ENCODE measurements at places on chromosomes 4 and X.
A peak's percentile ranks its signal among the peaks of the same experiment; 100 is the strongest.

DNA sequence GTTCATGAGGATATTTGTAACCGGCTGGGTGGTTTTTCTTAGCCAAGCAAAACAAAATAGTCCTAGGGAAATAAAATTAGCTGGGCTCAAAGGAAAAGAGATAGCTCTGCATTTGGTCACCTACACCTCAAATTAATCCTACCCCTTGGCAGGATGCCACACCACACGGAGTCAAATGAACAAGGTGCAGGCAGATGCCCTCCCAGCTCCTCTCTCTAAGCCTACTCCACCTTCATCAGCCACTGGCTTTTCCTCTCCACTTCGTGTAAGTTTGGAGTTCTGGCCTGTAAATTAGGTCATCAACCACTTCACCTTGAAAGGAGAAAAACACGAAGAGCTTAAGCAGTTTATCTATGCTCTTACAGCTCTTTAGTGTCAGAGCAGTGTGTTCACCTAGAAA is 1.4 kb downstream of the DDIT4L start:
- no peak for DNase-seq

- no peak for DNase-seq
Measured at GRCh38 chrX:46770817-46771163, 11.9 kb upstream of the SLC9A7 start.

GRCh38 chrX:103214870-103215424 is at the start of gene BEX4:
Gene BEX4 (plus strand): TSS chrX:103215108. CDS start chrX:103216154, 1,046 bp downstream.
- peak; percentile 60 for DNase-seq

DNA sequence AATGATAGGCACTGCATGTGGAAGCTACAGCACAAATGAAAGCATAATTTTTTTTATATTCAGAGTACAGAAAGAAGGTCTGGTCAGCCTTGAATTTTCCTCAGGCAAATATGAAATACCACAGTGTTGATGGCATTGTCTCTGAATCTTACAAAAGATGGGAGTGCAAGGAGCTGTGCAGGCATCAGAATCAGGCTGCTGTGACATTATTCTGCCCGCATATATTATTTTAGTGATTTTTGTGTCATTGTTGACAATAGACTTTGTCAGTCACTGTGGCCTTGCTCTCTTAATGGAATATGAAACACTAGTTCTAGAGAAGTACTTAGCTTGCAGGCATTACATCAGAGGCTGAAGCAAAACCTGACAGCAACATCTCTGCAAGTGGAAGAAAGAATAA is 42.5 kb downstream of the SYTL5 start:
- DNase-seq: no peak

DNA sequence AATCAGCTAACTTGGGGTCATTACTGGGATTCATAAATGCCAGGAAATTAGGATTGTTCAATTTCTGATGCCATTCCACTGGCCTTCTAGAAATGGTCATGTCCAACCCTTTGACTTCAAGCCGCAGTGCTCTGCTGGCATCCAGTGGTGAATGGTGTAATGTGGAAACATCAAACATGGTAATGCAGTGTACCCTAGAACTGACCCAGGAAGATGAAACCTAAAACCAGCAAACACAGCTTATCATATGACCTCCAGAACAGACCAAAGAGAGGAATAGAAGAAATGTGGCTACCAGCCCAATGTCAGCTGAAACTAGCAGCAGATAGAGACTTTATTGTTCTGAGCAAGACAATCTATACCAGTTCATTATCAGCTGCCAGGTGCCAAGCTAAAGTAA is 13.8 kb downstream of the CXCL13 start:
- no peak for DNase-seq

DNA sequence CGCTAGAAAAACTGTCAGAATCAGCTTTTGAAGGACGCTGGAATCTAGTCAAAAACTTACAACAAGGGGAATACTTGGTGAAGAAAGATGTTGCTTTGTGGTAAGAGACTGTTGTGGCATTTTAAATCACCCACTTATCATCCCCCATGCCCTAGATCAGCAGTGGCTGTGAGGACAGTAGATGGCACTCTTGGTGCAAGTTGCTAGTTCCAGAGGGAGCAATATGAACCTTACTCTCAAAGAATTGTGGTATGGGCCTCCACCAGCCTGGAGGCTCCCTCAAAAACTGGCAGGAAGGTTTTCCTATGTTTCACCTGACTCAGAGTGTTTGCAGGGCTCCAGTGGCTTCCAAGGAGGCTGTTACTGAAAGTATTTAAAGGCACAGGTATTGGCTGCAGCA is 37.7 kb upstream of the SLC16A2 start:
- no peak for DNase-seq

GRCh38 chrX:8663325-8663724 is 68.6 kb downstream of the ANOS1 start:
- DNase-seq: no peak

GRCh38 chr4:80202741-80203553 is 5.6 kb downstream of the PRDM8 start:
- DNase-seq: no peak

- DNase-seq: no peak
Measured at GRCh38 chr4:176436293-176436973, 116.7 kb downstream of the SPCS3 start.

DNA sequence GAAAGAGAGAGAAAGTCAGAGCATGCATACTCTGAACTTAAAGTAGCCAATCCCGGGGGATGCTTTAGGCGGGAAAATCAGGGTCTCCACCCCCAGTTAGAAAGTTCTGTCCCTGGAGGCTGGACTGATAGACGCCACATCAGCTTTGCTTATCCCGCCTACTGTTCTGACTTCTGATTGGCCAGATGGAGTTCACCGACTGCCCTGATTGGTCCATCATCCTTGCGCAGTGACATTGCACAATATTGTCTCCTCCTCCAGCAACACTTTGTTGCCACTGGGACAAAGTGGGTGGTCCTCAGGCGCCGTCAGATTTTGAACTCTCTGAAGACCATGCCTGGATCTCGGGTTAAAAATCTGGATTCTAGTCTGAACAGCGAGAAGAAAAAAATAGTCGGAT is 50.3 kb downstream of the SSX3 start:
- DNase-seq: no peak

GRCh38 chrX:96563646-96564045 is 121.0 kb upstream of the DIAPH2 start:
- DNase-seq: no peak

GRCh38 chr4:59973492-59973891 is 1226.6 kb upstream of the ADGRL3 start:
- DNase-seq: no peak

GRCh38 chrX:73851014-73852009 is 288.3 kb downstream of the CHIC1 start:
- DNase-seq: no peak

GRCh38 chrX:149984411-149984810 is 46.1 kb upstream of the EOLA2 start:
- no peak for DNase-seq

DNA sequence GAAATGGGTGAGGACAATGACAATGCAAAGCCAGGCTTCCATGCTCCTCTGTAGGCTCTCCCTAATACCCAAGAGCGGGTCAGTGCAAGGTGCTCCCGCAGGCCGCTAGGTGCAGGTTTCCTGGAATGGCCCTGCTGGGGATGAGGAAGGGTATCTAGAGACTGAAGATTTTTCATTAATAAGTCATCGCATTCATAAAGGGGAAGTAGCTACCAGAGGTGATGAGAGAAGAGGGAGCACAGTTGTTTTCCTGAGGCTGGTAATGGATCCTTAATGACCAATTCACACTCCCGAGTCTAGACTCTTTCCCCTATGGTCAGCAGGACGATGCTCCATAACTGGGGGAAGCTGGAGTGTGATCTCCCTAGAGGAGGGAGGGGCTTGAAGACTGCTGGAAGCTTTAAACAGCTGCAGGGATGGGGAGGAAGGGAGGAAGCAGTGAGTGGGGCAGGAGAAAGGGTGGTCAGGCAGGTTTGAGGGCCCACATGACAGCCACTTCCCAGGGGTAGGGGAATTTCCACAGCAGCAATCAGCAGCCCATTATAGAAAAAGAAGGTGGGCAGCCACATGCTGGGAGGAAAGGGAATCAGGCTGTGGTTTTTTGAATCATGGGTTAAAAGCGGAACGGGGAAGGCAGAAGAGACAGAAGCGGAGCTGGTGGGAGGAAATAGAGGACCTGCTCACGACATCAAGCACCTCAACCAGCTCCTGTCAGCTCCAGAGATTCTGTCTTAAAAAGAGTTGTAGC is 10.2 kb upstream of the ATP6AP2 start:
- no peak for DNase-seq

DNA sequence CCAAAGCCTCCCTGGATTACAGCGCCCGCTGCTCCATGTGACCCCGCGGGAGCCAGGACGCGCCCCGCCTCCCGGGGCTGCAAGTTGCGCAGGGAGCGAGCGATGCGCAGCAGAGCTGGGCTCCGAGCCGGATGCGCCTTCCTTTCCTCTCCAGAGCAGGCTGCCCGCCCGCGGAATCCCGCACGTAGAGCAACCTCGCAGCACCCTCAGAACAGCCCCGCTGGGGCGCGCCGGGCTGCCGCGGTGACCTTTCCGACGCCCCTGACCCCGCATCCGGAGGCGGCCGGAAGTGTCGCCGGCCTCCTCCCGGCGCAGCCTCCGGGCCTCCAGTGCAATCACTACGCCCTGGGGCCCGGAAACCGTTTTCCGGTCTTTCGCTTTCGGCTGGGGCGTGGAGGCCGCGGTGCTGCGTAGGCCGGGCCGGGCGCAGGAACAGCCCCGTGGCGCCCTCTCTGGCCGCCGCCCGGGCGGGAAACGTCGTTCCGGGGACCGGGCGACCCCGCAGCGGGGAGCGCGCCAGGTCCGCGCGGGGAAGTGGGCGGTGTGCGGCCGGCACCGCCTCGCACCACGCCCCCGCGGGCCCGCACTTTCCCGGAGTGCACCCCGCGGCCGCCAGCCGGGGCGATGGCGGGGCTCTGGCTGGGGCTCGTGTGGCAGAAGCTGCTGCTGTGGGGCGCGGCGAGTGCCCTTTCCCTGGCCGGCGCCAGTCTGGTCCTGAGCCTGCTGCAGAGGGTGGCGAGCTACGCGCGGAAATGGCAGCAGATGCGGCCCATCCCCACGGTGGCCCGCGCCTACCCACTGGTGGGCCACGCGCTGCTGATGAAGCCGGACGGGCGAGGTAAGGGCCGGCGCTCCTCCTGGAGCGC is at the start of gene CYP4V2:
CYP4V2 (plus strand) TSS at position 368 of the 866 bp plus-strand sequence; CDS start at position 625, 257 bp downstream.
- DNase-seq: peak; percentile 67

DNA sequence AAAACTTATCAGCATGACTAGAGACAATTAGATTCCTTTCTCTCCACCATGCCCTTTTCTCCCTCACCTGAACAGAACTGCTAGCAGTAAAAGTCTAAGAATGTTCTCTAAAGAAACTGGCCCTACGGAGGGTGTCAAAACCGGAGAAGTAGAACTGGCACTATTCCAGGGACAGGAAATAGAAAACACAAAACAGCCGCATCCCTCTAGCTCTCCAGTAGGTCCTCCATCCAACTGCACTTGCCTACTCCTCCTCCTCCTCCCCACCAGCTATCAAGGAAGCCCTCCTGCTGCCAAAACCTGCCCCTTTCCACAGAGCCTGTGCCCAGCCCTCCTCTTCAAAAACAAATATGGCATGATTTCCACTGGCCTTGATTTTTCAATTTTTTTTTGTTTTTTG is 28.4 kb downstream of the FUNDC1 start:
- no peak for DNase-seq

DNA sequence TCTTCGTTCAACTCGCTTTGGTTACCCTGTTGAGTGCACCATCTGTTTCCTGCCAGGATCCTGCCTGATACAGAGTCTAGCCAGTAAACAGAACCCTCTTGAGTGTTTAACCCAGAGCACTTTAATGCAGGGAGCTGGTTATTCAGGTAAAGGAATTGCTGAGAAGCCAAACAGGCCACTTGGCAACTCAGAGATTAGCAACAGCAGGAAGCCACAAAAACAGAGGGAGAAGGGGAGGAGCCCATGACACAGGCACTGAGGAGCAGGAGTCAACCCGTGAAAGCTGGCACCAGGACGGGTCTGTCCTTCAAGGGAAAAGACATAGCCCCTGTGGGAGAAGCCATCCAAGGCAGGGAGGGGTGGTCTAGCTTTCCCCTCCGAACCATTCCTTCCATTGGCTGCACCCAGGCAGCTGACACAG is 641.4 kb downstream of the ZNF674 start:
- no peak for DNase-seq

DNA sequence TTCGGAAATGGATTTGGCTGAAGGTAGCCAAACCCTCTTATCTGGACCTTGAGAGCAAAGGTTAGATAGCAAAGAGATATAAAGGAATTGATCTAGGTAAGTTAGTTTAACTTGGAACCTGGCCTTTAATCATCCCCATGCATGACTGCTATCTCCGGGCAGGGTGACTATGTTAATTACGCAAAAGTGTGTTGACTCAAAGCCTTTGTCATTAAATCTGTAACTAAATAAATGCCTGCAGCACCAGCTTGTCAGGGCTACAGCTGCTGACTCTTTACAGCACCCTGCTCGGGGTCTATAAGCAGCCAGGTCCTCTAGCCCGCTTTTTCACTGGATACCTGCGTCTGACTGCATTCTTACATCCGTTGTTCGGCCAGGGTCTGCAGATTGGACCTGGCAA is 201.7 kb downstream of the TBCK start:
- no peak for DNase-seq

- DNase-seq: no peak
Measured at GRCh38 chr4:78542373-78542772, 9.2 kb upstream of the ANXA3 start.

DNA sequence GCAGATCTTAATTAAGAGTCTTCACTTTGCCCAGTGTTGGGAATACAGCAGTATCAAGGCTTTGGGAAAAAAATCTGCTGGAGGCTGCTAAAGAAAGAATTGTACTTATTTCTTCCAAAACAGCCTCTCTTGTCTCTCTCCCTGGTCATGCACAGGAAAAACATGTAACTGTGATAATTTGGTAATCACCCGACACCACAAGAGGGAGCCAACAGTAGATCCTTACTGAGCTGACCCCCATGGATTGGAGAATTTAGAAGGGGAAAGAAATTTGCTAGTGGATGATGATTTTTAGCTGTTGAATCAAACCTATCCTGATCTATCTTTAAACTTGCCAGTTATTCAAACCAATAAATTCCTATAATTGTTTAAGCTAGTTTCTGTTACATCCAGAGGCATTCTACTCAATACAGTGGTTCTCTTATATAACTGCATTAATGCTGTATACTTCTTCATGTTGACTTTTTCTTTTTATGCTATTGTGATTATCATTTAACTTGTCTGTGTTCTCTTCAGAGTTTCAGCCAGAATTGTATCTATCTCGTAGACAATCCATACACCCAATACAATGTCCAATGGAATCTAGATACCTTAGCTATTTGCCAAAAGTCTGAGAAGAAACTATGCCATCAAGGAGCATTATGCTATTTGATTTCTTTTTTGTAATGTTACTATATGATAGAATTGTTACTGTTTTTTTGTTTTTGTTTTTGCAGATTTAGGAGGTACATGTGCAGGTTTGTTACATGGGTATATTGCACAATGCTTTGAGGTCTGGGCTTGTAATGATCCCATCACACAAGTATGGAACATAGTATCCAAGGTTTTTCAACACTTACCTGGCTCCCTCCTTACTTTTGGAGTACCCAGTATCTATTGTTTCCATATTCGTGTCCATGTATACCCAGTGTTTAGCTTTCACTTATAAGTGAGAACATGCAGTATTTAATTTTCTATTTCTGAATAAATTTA is 31.3 kb upstream of the ARHGEF38 start:
- DNase-seq: no peak

DNA sequence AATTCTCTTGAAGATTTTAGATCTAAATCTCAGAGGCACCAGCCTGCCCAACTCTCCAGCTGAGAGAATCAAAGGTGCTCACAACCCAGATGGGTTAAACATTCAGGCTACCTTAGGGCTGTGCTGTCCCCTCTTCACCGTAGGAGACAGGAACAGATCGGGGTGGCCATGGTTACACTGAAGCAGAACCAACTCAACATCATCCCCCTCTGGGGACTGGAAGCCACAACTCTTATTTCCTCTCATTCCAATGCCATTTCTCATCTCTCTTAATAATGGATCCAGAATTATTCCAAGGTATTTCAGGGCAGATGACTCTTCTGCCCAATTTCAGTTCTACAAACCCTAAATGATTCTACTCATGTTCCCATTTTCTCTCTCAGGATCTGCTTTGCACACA is 109.7 kb downstream of the NKX6-1 start:
- DNase-seq: no peak

Measured in NCI-H1930 (cell line).